ENCODE measurements at places on chromosomes 6 and 20.

DNA sequence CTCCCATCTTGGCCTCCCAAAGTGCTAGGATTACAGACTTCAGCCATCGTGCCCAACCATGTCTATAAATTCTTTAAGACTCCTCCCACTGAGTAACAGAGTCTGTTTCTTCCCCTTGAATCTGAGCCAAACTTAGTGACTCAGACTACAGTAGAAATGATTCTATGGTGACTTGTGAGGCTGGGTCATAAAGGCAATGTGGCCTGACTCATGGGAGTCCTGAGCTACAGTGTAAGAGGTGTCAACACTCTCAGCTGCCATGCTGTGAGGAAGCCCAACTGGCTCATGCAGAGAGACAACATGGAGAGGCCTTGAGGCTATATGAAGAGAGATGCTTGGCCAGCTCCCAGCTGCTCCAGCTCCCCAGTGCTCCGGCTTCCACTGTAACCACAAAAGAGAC, 5.2 kb upstream of the NRSN2 start:
- no peak for DNase-seq

GRCh38 chr20:2902291-2902690, 29.0 kb downstream of the PTPRA start:
- no peak for DNase-seq

DNA sequence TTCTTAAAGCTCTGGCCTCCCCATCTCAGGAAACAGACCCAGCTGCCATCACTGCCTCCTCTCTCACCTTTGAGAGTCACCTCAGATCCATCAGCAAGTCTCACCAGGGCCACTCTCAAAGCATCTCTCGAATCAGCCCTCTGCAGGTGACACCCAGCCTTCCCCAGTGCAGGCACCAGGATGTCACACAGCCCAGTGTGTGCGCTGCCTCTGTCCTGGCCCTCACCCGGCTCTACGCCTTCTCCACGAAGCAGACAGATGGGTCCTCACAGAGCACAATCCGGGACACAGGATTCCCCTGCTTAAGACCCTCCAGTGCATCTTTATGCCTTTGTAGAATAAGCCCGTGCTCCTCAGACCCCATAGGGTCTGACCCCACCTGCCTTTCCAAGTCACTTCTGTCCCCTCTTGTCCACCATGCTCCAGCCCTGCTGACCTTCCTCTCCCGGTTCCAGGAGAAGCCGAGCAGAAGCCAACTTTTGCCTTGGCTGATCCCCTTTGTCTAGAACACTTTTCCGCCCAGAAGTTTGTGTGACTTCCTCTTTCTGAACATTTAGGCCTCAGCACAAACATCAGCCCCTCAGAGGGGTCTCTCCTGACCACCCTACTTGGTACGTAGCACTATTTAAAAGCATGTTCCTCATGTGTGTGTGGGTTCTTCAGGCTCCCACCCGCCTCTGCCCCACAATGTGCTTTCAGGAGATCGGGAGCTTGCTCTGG, 60.2 kb downstream of the PSMG4 start:
- DNase-seq = no peak

DNA sequence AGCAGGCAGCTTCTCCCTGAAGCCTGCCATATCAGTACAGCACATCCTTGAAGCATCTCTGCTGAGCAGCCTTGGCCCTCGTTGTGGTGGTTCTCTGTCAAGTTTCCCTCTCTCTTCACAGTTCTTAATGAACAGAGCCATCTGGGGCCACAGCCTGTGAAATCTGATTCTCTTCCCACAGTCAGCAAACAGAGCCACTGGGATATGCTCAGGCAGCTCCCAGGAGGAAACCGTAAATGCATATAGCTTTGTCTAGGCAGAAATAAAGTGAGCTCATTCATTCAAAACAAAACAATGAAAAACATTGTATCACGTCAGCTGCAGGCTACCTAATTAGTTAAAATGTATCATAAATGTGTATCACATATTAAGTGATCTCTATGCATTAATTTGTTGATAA, 80.3 kb downstream of the TBC1D7 start:
- DNase-seq = no peak
